RCC 7860 (cell line): ENCODE measurements at places on chromosomes 6 and 20.

GRCh38 chr20:54625497-54625896 is 150.1 kb downstream of the DOK5 start:
- DNase-seq = no peak

DNA sequence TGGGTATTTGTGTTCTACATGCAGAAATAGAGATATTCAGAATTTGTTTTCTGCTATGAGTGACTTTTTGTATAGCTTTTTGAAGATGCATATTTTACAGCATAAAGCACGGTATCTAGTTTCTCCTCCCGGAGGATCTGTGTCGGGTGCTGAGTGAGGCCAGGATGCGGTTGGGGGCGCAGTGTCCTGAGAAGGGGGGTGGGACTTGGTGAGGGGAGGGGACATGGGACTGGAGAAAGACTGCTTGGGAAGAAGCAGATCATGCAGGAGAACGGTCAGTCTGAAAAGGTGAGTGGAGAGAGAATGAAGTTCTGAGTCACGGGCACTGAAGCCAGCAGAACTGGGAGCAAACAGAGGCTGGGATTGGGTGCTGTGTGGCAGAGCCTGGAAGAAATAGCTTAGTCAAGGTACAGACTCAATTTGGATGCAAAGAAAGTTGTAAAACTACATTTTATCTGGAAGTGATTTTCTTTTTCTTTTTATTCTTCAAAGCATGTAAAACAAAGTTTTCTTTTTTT is 44.0 kb downstream of the STX11 start:
- DNase-seq = no peak

GRCh38 chr6:39417440-39417839 is 94.9 kb upstream of the KCNK16 start:
- no peak for DNase-seq

DNA sequence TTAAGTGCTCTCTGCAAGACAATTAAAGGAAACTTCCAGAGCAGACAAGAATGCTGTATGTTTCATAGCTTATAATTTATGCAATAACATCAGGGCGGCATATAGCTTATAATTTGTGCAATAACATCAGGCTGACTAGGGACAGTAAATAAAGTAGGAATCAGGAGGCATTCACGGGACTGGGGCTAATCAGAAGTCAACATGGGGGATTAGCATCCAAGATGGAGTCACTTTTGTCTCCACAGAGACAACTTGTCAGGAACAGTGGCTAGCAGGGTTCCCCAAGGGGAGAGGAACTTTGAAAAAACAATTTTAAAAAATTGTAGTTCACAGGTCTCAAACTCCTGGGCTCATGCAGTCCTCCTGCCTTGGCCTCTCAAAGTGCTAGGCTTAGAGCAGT is 3.3 kb upstream of the ZNF341 start:
- no peak for DNase-seq

GRCh38 chr6:132964868-132965382 is 150.6 kb downstream of the RPS12 start:
- DNase-seq = no peak

GRCh38 chr6:125469915-125470314 is 168.1 kb upstream of the HDDC2 start:
- DNase-seq = no peak

- DNase-seq = peak; percentile 82
Observed at GRCh38 chr6:14734416-14735340, 511.2 kb upstream of the JARID2 start.

DNA sequence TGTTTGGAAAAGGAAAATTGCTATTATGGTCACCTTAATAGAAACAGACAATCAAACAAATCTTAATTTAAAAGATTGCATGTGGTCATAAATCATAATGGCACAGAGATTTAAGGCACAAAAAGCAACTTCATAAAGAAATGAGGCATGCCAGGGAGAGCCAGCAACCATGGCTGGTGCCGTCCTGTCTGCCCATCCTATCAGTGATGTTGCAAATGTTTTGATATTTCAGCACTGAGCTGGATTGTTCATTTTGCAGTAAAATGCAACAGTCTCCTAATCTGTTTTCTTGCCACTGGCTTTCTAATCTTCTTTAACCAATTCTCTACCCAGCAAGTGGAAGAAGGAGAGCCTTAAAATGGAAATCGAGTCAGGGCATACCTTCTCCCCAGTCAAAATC is 249.8 kb downstream of the SAMD5 start:
- DNase-seq = no peak

DNA sequence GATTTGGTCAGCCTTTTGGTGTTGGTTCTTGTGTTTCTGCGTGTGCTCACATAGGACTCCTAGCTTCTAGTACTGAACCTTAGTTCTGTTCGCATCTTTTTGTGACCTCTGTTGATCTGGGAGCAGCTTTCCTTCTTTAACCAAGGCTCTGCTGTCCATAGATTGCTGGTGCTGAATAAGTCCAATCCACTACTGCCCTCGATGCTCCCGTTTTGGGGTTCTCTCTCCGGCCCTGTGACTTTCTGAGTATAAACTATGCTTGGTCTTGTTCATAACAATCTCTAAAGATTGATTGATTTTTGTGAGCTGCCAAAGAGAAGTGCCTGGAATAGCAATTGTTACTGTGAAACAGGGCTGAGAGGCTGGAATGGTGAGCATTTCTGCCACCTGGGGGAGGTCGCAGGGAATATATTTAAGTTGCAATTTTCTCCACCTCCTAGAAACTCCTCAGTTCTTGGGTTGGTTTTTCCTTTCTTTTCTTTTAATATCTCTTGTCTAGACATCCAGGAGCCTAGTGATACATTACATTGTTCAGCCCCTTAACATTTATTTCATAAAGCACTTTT is 422.9 kb upstream of the CHD6 start:
- DNase-seq = no peak
